Amygdala (tissue), 56 donors: ENCODE measurements at places on chromosomes 1 and 21.
A peak's percentile ranks its signal among the peaks of the same experiment; 100 is the strongest.

DNA sequence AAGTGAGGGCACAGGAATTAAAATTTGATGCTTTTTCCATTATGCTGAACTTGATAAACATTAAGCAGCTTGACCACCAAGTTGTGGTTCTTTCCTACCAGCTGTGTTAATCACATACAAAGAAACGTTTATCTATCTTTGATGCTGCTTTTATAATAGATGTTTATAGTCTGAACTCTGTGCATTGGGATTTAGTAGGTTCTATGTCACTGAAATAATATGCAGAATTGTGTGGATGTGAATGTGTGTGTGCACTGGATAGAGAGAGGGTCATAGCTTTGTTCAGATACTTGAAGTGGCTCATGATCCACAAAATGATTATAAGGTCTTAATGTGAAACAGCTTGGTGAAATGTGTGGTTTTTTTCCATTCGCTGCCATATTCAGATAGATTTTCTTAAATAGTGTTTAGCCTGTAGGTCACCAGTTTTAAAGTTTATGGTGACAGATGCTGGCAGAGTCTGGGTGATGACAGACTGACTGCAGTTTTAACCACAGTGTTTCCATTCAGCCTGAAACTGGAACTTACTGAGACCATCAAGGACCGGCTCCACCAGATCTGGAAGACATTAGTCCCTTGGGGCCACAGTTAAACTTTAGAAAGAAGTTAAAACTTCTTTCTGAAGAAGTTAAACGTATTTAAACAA lies 10.2 kb downstream of the DDI2 start:
- DNase-seq: no peak

- DNase-seq: no peak
These were observed 22.9 kb downstream of the S1PR1 start for GRCh38 chr1:101259744-101260148.

- DNase-seq: no peak
These were observed 8.6 kb upstream of the RAB29 start for GRCh38 chr1:205783904-205784303.

DNA sequence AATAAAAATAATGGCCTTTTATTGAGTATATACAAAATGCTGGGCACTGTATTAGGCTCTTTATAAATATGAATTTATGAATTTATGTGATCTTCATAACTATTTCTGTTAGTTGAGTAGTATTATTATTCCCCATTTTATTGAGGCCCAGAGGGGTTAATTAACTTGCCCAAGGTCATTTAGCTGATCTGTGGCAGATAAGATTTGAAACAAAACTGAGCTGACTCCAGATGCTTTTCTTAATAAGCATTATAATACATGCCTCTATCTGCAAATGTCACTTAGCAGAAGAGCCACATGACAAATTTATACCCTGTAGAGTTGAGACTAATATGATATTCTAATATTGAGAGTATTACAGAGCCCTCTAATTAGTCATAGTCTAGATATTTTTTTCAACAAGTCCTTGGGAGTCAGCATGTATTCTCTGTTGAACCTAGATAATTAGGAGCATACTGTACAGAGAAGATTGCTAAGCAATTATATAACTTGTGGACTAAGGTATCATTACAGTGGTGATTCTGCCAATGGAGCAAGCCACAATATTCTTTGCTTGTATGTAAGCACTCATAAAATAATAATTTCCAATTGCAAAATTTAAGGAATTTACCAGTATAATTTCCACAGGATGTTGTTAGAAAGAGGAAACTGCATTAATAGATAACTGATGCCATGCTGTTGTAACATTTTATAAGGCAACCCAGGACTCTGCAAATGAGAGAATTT lies 112.0 kb downstream of the LRRC40 start:
- DNase-seq: no peak

- no peak for DNase-seq
These were observed 779 bp upstream of the DEGS1 start for GRCh38 chr1:224182057-224182865.

- DNase-seq: no peak
These were observed 9.7 kb upstream of the GPR61 start for GRCh38 chr1:109529881-109530456.

- DNase-seq: no peak
These were observed 12.4 kb downstream of the HYI start for GRCh38 chr1:43441166-43441893.

DNA sequence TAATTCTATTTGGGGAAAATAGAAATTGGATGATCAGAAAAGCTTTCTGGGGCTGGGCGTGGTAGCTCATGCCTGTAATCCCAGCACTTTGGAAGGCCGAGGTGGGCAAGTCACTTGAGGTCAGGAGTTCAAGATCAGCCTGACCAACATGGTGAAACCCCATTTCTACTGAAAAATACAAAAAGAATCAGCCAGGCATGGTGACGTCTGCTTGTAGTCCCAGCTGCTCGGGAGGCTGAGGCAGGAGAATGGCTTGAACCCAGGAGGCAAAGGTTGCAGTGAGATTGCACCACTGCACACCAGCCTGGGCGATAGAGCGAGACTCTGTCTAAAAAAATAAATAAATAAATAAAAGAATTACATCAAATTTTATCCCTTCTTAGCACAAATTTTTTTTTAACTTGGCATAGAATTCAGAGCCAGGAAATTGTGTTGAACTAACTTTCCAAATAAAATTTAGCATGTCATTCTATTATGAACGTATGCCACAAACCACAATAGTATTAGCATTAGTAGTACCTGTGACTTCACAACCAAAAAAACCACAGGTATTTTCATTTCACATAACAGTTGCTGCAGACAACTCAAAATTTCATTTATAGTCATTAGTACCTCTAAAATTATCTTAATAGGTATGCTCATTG lies 4.5 kb upstream of the ANKRD13C start:
- DNase-seq: no peak

DNA sequence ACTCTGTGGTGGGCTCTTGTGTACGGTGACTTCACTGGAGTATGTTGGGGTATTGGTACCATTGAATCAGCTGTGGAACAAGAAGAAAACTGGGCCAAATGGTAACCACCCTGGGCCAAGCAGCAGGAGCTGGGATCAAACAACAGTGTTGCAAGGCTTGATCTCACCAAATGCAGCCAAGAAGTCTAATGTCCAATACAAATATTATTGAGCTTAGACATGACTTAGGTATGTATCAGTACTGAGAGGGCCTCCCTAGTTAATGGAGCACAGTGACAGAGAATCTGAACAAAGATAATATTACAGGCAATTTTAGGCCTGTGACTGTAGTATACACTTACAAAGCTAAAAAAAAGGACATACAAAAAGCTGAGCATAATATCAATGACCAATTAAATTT lies 604.8 kb downstream of the PLA2G4A start:
- no peak for DNase-seq

GRCh38 chr1:239868058-239868832 lies 223.4 kb upstream of the FMN2 start:
- DNase-seq: no peak

DNA sequence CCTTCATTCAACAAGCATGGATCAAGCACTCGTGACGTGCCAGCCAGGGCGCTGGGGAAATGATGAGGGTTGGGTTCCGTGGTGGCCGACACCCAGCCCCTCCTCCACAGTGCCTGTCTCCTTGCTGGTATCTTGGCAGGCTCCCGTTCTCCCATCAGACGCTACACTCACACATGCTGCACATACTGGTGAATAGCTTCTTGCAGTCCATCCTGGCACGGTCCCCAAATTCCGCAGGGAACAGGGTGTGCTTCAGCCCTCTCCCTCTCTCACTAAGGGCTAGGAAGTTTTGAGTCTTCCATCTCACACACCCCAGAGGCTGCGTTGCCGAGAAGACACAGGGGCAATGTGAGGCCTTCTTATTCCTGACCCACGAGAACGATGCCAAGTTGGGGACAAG lies 10.1 kb upstream of the MEF2D start:
- peak; percentile 38 for DNase-seq

DNA sequence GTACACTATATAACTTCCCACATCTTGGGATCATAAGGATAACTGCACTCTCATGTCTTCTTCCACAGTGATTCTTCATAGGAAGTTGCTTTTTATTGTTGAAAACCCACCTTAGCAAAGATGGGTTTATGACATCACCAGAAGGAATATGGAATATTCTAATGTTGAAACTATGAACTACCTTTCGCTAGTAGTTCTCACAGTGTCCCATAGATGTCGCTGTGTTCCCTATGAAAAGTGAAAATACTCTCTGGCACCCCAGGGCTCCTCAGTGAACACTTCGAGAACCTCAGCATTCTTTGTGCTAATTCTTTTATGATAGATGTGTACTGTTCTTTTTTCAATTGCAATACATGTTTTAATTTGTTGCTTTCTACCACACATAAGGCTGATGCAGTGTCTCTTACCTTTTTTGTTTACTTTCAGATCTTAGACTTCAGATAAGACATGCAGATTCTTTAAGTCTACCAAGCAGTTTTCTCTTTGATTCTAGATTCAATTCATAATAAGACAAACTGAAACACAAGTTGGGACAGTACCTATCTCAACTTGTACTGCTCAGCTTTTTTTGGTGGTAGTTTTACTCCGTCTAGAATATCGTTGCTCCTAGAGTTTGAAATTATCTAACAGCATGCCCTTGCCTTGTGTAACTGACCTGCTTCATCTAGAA lies 90.8 kb downstream of the GTF2B start:
- DNase-seq: no peak

- no peak for DNase-seq
These were observed 765 bp upstream of the HIPK1 start for GRCh38 chr1:113928187-113928930.

DNA sequence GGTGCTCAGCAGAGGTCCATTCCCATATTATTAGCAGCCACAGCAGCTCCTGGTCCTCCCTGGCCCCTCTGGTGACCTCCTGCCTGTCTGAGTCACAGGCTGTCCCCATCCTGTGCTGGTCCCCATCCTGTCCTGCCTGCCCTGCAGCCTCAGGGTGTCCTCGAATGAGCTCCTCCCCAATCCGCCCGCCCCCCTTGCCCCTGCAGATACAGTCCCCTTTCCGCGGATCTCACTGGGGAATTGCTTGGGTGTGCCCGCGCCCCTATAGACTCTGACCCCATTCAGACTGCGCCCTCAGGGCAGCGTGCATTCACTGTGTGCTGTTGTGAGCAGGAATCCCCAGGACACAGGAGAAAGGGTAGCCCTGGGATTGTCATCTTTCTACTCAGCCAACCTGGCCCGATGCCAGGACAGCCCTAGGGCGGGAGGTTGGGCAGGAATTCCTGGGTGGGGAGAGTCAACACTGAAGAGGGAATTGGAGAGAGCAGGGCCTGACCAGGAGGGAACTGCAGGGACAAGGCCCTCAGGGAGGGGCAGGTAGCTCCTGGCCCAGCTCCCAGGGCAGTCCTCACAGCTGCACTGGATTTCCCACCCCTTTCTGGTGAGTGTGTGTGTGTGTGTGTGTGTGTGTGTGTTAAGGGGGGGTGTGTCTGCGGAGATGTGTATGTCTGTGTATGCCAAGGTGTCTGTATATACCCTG lies 1.1 kb upstream of the GUCA2A start:
- DNase-seq: no peak

DNA sequence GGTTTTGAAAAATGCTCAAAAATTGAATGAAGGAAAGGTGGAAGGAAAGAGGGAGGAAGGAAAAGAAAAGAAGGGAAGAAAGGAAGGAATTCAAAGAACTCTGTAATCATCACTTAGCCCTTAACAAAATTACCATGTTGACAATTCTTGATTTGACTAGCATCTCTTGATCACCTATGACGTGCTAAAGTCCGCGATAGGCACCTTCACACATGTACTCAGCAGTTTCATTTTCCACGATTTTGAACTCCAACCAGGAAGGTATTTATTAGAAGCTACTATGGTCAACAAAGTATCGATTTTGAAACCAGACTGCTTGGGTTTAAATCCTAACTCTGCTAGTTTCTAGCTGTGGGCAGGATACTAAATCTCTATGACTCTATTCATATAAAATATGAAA lies 146.9 kb downstream of the DAB1 start:
- no peak for DNase-seq

GRCh38 chr21:29430576-29430975 lies 131.9 kb downstream of the BACH1 start:
- DNase-seq: no peak

DNA sequence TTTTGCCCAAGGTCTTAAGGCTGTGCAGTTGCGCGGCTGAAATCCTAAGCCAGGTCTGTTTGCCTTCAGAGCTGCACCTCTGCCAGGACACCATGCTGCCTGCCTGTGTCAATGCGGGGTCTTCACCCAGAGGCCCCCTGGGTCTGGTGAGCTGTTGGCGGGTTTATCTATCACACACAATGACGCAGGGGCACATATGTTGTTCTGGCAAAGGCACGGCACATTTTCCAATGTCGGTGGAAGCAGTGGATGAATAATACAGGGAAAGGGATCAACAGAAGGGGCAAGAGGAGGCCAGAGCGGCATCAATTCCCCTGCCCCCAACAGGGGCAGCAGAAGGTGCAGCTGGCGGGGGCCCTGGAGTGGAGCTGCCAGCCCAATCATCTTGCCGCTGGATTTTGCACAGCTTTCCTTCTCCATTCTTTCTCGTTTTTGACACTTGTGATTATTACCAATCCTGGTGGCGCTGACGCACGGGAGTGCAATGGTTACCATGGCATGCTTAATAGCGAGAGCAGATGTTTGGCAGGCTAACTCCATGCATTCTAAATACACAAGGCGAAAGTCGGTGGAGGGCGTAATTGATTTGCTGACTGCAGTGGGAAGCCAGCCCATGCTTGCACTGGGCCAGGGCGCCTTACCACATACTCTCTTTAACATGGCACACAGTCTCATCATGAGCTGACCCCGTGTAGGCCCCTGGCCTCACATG lies 45.8 kb upstream of the CYP2J2 start:
- DNase-seq: peak; percentile 16

GRCh38 chr1:6776895-6777294 lies 8.4 kb upstream of the CAMTA1 start:
- no peak for DNase-seq

DNA sequence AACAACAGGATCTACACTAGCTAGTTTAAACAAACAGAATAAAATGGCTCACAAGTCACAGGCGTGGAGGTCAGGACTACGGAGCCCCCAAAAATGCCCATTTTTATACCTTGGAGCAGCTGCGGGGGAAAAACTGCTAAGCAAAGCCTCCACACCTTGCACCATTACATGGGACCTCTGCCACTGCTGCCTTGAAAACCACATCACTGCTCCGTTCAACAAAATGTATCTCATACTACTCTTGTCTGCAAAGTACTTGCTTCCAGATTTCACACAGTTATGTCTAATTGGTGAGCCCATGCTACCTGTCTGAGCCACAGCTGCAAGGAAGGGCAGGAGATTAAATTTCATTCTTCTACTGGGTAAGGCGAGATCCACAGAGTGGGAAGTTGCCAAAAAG lies 24.4 kb downstream of the MRPL39 start:
- DNase-seq: no peak

GRCh38 chr1:223702735-223703667 lies 9.3 kb upstream of the CAPN2 start:
- DNase-seq: no peak

GRCh38 chr1:223831755-223832636 lies 13.8 kb downstream of the TP53BP2 start:
- no peak for DNase-seq

- DNase-seq: no peak
These were observed 14.3 kb upstream of the FGR start for GRCh38 chr1:27649306-27649635.
